ENCODE measurements at places on chromosomes 6 and 20. TPM values are rescaled to one million over a fixed set of nuclear protein-coding genes. Genes with fewer than 3 reads are reported as not detected.

DNA sequence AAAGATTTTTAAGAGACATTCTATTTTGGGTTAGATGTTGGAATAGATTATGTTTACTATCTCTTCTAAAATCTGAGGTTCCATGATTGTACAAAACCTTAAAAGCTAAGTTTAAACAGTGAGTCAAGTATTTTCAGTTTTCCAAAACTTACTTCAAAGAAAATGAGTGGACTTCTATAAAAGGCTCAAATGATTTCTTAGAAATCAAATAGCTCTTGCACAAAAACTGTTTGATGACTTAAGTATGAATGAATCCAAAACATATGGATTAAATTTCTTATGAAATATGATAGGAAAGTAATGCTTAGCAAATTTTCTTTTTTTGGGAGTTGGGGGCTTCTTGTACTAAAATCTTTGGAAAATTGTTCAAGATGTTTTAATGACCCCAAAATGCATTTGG lies 837.3 kb upstream of the SLC35B3 start:
- H3K27me3 ChIP-seq = no peaks in the 10 kb centered on the region
- H3K36me3 ChIP-seq = no peaks in the 10 kb centered on the region
- no peak overlapping the region for H3K27ac ChIP-seq
- no peak for DNase-seq

DNA sequence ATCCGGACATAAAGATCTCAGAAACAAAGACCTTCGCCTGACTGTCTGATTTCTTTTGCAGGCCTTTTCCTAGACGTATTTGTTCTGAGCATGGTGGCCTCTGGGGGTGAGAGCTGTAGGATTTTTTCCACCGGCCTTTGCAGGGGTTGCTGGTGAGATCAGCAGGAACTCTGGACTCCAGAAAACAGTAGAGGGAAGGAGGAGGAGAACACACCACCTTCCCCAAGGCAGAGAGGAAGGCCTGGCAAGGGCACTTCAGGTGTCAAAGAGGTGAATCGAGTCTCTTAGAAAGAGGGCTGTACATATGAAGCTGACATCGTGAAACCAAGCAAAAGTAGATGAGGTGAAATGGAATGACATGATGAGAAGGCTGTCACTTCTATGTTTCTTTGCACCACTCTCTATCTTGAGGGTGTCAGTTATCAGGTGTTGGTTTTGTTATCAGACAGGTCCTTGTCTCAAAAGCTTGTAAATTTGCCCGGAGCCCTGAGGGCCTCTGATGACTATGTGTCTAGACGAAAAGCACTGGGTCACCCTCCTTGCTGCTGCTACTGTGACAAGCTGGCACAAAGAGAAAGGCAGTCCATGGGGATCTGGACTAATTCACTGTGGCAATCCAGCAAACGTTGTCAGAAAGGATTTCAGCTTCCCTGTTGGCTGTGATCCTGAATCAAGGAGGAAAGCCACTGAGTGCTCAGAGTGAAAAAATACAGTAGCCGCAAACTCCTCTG lies 91.3 kb upstream of the MAP3K7 start:
- no peak overlapping the region for H3K4me3 ChIP-seq
- no peak for DNase-seq
- H3K4me1 ChIP-seq = no peaks in the 10 kb centered on the region
- peaks cover 64% of the 10 kb centered on the region for H3K27me3 ChIP-seq
- no peak overlapping the region for H3K27ac ChIP-seq

DNA sequence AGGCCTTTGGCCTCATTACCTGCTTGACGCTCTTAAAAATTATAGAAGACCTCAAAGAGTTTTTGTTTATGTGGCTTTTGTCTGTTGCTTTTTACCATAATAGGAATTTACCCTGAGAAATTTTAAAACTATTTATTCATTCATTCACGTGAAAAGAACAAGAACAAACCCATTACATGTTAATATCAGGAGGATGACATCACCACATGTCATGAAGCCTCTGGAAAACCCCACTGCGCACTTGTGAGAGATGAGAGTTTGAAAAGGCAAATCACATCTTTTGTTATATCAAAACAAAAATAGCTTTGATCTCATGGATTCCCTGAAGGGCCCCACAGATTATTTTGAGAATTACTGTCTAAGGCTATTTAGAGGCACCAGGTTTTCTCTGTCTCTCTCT lies 61.3 kb upstream of the EYA2 start:
- H3K4me3 ChIP-seq = no peak overlapping the region
- H3K27ac ChIP-seq = no peak overlapping the region
- H3K27me3 ChIP-seq = no peaks in the 10 kb centered on the region
- DNase-seq = no peak

GRCh38 chr6:157905590-157906342 lies 75.9 kb upstream of the SYNJ2 start:
- DNase-seq = no peak
- H3K27ac ChIP-seq = no peak overlapping the region
- H3K27me3 ChIP-seq = no peaks in the 10 kb centered on the region
- no peaks in the 10 kb centered on the region for H3K4me1 ChIP-seq
- no peak overlapping the region for H3K4me3 ChIP-seq
- H3K36me3 ChIP-seq = peaks cover 15% of the 10 kb centered on the region

- H3K4me1 ChIP-seq = peaks cover 24% of the 10 kb centered on the region
- DNase-seq = no peak
- H3K36me3 ChIP-seq = no peaks in the 10 kb centered on the region
These were observed 7.6 kb upstream of the MTHFD1L start for GRCh38 chr6:150857945-150858308.

DNA sequence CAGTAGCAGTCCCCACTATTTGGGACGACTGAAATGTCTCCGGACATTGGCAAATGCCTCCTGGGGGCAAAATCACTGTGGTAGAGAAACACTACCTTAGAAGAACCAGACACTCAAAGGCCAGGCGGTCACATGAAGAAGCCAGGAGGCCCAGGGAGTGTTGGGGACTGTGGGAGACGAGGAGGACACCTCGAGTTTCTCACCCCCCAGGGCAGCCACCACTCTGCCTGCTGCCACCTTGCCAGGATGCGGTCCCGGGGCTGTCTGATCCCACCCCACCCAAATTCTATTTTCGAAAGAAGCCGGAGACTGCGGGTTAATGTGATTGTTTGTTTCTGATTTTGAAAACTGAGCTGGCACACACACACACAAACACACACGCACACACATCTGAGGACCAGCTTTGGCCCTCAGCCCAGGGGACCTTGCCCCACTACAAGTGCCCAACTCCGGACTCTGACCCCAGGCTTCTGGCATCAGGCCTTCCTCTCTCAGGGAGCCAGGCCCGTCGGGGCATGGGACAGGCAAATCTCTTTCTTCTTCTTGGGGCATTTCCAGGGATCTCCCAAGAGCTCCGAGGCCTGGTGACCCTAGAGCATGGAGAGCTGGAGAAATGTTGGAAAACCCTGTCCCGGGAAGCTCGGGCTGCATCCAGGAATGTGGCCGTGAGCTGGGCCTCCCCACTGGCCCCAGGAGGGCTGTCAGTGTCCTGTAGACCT lies 187.5 kb upstream of the PMEPA1 start:
- no peak overlapping the region for H3K27ac ChIP-seq
- H3K36me3 ChIP-seq = no peaks in the 10 kb centered on the region
- no peak overlapping the region for H3K4me3 ChIP-seq
- DNase-seq = no peak
- H3K4me1 ChIP-seq = no peaks in the 10 kb centered on the region
- peaks cover 29% of the 10 kb centered on the region for H3K27me3 ChIP-seq

DNA sequence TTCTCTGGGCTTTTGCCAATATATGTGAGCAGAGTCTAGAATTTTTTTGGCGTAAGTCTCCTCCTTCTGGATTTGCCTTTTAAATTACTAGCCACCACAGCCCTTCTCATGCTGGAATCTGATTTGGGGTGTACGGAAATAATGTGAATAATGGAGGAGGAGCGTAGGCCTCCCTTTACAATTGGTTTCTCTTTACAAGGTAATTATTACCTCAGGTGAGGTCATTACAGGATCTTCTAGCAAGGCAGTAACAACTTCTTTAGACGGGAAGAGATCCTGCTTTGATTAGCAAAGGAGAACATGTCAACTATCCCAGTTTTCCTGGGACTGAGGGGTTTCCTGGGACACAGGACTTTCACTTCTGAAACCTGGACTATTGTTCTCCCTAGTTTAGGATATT lies 8.9 kb downstream of the RWDD2A start:
- no peaks in the 10 kb centered on the region for H3K27me3 ChIP-seq
- H3K36me3 ChIP-seq = no peaks in the 10 kb centered on the region
- H3K27ac ChIP-seq = no peak overlapping the region
- H3K4me1 ChIP-seq = no peaks in the 10 kb centered on the region

- no peaks in the 10 kb centered on the region for H3K27me3 ChIP-seq
- H3K36me3 ChIP-seq = no peaks in the 10 kb centered on the region
- no peaks in the 10 kb centered on the region for H3K4me1 ChIP-seq
- no peak for DNase-seq
- no peak overlapping the region for H3K27ac ChIP-seq
These were observed 83.8 kb downstream of the GJA10 start for GRCh38 chr6:89977808-89978748.

DNA sequence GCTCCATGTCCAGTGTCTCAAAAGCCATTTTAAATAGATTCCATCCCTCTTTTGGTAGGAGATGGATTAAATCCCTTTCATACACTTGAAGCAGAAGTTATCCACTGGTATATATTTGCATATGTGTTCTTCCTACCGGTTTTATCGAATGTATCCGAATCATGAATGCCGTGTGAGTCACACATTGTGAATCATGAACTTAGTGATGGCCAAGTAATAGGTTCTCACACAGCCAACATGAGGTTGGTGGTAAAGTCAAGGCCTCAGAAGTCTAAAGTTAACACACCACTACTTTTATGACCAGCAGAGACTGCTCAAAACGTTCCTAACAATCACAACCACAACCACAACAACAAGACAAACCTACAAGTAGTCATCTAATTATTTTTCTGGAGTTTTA lies 345.5 kb downstream of the THBS2 start:
- H3K36me3 ChIP-seq = no peaks in the 10 kb centered on the region
- H3K4me1 ChIP-seq = no peaks in the 10 kb centered on the region
- H3K4me3 ChIP-seq = no peak overlapping the region
- no peaks in the 10 kb centered on the region for H3K27me3 ChIP-seq
- no peak for DNase-seq

GRCh38 chr6:69012876-69013275 lies 377.8 kb downstream of the ADGRB3 start:
- no peaks in the 10 kb centered on the region for H3K27me3 ChIP-seq
- no peaks in the 10 kb centered on the region for H3K36me3 ChIP-seq
- no peaks in the 10 kb centered on the region for H3K4me1 ChIP-seq

DNA sequence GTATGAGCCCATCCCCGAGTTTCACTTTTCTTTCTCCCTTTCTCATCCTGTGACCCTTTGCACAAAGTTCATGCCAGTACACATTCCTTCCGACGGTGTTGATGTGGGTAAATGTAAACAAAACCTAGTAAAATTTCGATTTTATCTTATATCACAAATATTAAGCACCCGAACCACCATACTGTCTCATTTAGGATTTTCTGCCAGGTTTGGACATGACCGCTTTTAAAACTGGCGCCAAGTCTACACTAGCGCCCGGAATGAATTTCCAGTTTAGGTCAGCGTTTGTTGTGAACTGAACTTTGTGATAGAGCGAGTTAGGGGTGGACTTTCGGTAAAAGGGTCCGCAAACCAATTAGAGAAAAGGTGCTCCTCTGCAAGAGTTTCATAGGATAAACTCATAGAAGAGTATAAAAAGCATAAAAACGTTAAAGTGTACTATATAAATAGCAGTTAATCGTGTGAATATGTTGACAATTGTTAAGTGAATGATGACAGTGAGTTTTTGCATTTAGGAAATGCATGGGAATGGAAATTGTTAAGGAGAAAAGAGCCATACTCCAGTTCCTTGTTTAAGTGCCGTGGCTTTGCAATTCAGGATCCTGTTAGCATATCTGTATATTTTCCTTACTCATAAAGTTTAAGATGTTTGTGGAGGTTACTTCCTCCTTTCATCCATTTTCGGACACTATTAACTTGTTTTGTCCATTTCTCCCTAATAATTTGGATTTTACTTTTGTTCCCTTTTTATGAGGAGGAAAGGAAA lies 937 bp downstream of the AKAP7 start:
- H3K4me1 ChIP-seq = peaks cover 5% of the 10 kb centered on the region
- H3K27me3 ChIP-seq = no peaks in the 10 kb centered on the region
- H3K36me3 ChIP-seq = no peaks in the 10 kb centered on the region
- peak overlapping the region; percentile 58 for H3K4me3 ChIP-seq
- peak overlapping the region; percentile 67 for H3K27ac ChIP-seq

DNA sequence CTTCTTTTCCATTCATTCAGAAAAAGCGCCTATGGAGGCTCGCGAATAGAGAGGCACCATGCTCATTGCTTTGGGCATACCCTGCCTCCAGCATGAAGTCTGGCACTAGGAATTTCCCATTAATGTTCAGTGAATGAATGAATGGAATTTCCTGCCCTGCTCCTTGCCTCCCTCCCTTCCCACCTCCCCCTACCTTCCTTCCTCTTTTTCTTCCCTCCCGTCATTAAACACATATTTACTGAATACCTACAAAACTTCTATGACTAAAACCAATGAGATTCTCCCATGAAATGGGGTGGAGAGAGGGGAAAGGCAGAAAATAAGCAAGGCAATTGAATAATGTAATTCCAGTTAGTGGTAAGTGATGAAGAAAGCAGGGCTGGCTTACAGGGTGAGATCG lies 213.8 kb upstream of the AGPAT4 start:
- DNase-seq = no peak
- no peaks in the 10 kb centered on the region for H3K27me3 ChIP-seq
- H3K4me3 ChIP-seq = no peak overlapping the region
- no peaks in the 10 kb centered on the region for H3K36me3 ChIP-seq
- H3K4me1 ChIP-seq = no peaks in the 10 kb centered on the region

- no peaks in the 10 kb centered on the region for H3K36me3 ChIP-seq
- H3K27ac ChIP-seq = no peak overlapping the region
- no peak overlapping the region for H3K4me3 ChIP-seq
- peaks cover 25% of the 10 kb centered on the region for H3K4me1 ChIP-seq
- no peaks in the 10 kb centered on the region for H3K27me3 ChIP-seq
- no peak for DNase-seq
These were observed 2.1 kb downstream of the UBE2J1 start for GRCh38 chr6:89350281-89350966.

DNA sequence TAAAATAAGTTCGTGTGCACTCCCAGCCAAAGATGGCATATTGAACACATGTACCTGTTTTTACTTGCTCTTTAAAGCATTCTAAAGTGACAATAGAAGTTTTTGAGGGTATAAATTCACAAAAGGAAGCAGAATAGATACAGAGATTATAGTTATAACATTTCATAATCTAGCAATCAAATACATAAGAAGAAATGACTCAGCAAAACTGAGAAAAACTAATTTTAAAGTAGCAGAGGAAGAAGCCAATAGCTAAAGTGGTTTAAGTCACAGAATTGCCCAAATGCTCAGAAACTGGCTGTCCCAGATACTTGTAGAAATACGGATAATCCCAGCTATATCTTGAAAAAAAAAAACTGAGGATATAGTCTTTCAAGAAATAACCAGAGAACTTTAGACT lies 49.2 kb upstream of the TBC1D32 start:
- DNase-seq = no peak
- no peak overlapping the region for H3K27ac ChIP-seq
- H3K36me3 ChIP-seq = no peaks in the 10 kb centered on the region
- no peak overlapping the region for H3K4me3 ChIP-seq
- no peaks in the 10 kb centered on the region for H3K27me3 ChIP-seq
- H3K4me1 ChIP-seq = no peaks in the 10 kb centered on the region

CD109 gene
- 42.1 TPM for total RNA-seq

TMC2 gene
- not detected for total RNA-seq

DXO gene
- total RNA-seq = 16.4 TPM

APOBEC2 gene
- total RNA-seq = not detected

NXT1 gene
- 29.9 TPM for total RNA-seq

BPI gene
- total RNA-seq = not detected

VWA7 gene
- 14.6 TPM for total RNA-seq

ZKSCAN8 gene
- 20.7 TPM for total RNA-seq

TTLL9 gene
- not detected for total RNA-seq

EDN3 gene
- total RNA-seq = not detected
